ENCODE measurements at places on chromosomes 12 and 14.
A peak's percentile ranks its signal among the peaks of the same experiment; 100 is the strongest.

DNA sequence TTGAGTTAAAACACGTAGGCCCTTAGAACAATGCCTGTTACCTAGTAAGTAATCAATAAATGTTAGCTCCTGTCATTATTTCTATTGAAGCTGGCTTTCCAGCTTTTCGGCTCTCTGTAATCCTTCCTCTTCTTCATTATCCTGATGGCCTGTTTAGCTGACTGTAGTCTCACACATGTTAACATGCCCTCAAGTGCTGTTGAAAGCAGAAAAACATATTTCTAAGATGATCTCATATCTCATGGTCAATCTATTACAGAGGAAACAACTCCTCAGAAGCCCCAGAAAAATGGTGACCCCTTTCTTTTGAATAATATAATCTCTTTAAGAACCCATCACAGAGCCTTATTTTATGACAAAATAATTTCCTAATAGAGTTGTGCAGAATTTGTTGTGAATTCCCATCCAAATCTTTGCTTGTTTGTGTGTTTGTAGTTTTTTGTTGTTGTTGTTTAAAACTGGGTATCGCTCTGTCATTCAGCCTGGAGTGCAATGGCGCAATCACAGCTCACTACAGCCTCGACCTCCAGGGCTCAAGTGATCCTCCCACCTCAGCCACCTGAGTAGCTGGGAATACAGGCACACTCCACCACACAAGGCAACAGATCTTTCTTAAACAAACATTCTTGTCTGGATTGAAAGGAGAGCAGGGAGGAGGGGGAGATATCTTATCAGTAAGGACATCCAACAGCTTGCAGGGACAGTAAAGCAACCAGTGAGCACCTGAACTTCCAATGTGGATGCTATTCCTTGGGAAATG lies 242.5 kb upstream of the CAND1 start:
- no peak for DNase-seq

DNA sequence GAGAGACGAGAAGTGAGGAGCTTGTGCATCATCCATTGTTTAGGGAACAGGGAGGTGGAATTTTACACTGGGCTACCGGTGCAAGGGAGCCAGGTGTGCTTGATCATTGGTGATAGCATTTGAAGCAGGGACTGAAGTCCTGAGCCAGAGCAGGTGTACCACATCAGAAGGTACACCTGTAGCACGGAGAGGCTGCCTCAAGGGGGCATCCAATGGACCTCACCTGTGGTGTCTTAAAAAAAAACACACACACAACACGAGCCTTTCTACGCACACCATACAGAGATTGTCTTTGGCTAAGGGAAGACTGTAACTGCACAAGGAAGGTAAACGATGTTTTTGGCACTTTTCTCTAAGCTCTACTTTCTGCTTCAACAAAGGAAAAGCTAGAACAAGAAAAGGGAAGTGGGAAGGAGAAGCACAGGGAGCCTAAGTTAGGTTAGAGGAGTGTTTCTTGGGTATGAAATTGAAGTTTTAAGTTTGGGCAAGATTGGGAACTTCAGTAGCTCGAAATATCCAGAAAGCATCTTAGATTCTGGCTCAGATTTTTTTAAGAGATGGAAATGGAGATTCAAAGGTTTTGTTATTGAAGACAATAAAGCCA lies 334.3 kb upstream of the FBXO33 start:
- DNase-seq: no peak

GRCh38 chr12:75996861-75997447 lies 34.6 kb downstream of the PHLDA1 start:
- no peak for DNase-seq

DNA sequence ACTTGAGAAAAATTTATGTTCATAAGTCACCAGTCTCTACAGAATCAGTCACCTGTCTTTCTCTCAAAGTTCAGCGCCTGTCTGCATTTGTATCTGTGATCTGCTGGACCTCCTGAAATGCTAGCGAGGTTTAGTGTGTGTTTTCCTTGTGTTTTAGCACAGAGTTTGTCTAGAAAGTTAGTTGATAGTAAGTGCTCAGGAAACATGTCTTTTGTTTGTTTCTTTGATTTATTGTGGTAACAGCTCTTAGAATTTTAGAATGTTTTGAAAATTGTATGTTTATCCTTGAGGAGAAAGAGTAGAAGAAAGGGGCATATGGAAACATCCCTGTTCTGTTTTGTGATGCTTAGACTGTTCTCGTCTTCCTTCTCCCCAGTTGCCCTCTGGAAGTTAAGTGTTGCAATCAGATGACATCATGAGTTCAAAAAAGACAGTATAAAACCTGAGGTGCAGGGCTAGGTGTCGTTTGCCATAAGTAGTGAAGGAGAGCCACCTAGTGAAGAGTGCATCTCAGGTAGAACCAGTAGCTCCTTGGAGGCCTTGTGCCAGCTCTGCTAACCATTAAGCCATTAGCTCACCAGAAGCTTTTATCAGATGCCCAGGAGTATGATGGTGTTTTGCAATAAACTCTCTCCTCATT lies 44.8 kb downstream of the FBXW8 start:
- no peak for DNase-seq

GRCh38 chr12:75751769-75752471 lies 240.5 kb upstream of the KRR1 start:
- DNase-seq: no peak

GRCh38 chr14:104973135-104973384 lies 5.1 kb downstream of the AHNAK2 start:
- peak; percentile 85 for DNase-seq

- no peak for DNase-seq
Measured at GRCh38 chr12:66624806-66625205, 54.1 kb downstream of the GRIP1 start.
